Pulmonary artery endothelial cell (primary cell): ENCODE measurements at places on chromosomes 3 and 15. TPM values are rescaled to one million over a fixed set of nuclear protein-coding genes. Genes with fewer than 3 reads are reported as not detected.

The FEZF2 gene
- total RNA-seq = not detected in 2 replicates

The RASGRF1 gene
- not detected in 2 replicates for total RNA-seq

The GOLGA6L4 gene
- total RNA-seq = 0.60 and 0.92 TPM in 2 replicates

The CP gene
- total RNA-seq = 0.13 and 0.99 TPM in 2 replicates

The MESP1 gene
- 0.46 TPM in 2 replicates for total RNA-seq

The CPLX3 gene
- total RNA-seq = not detected in 2 replicates

The EFL1 gene
- total RNA-seq = 30.3 and 32.5 TPM in 2 replicates

The ALPK3 gene
- 13.5 and 21.3 TPM in 2 replicates for total RNA-seq

The RTP1 gene
- not detected in 2 replicates for total RNA-seq

The SAMD7 gene
- total RNA-seq = not detected in 2 replicates

The ATR gene
- 27.4 and 39.9 TPM in 2 replicates for total RNA-seq

The SV2B gene
- total RNA-seq = not detected in 2 replicates

The CYP1A1 gene
- 1.2 and 1.3 TPM in 2 replicates for total RNA-seq

GRCh38 chr15:61654918-61655317 lies 405.3 kb downstream of the VPS13C start:
- DNase-seq = no peak

GRCh38 chr3:54954022-54954421 lies 26.2 kb upstream of the LRTM1 start:
- DNase-seq = no peak

DNA sequence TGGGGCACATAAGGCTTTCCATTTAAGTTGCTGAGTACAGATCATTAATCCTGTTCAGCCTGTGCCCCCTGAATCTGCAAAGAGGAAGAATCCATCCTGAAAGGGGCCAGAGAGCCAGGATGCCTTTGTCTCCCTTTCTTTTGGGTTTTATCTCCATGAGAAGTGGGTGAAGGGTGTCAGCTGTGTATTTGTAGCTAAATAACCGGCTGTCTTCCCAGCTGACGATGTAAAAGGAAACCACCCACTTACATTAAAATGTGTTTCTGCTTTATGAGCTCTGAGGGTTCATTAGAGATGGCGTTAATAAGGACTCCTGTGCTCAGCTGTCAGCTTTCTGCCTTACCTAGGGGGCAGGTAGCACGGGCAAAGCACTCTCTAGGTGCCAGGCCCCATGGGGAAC lies 83.4 kb downstream of the SLCO3A1 start:
- no peak for DNase-seq

DNA sequence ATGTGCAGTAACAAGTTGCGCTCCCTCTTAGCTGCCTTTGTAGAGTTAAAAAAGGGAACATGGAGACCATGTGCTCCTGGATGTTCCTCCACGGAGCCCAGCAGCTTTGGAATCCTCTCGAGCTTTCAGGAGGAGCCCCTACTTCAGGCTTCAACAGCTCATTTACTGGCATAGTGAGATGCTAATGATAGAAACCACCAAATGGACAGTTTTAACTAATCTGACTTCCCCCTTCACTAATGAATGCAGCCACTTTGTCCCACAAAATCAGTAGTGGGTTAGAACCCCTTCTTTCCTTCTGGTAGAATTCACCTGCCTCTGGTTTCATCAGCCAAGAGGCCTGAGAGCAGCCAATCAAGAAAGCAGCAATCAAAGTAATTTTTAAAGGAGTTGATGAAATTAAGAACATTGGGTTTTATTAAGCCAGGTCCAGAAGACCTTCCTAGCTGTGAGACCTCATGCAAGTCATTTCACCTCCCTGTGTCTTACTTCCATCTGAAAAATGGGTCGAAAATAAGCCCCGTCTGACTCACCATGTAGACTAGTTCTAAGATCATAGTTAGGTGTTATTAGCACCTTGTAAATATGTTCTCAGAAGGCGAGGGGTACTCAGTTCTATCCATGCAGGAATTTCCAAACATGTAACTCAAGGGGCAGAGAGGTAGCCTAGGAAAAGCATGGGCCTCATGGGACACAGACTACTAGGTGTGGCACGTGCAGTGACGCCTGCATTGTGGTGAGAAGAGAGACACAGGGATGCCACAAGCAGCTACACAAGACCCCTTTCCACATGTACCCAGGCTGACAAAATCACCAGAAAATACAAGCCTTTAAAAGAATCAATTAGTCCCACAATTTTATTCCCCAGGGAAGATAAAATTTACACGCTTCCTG lies 179.7 kb upstream of the LPP start:
- DNase-seq = no peak

DNA sequence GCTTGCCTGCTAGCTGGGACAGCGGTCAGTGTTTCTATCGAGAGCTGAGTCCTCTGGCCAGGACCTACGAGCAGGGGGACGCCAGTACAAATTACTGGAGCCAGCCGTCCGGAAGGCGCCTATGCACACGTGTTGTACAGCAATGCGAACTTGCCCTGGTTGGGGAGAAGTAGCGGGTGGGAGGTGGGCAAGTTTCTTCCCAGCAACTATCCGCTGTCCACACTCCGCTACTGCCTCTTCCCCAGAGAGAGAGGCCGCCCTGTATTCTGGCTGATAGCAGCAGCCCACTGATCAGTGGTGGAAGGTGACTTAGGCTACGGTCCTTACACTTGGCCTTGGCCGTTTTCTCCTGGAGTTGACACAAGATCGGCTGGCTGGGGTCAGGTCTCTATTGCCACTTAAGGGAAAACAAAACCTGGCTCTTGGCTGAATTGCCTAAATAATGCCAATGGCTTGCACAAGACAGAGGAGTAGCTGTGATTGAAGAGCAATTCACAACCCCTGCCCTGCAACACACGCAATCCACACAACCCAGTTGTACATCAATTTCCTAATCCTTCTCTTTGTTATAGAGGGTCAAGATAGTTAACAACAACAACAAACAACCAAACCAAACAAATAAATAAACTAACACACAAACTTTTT lies 12.8 kb upstream of the SHC4 start:
- no peak for DNase-seq

DNA sequence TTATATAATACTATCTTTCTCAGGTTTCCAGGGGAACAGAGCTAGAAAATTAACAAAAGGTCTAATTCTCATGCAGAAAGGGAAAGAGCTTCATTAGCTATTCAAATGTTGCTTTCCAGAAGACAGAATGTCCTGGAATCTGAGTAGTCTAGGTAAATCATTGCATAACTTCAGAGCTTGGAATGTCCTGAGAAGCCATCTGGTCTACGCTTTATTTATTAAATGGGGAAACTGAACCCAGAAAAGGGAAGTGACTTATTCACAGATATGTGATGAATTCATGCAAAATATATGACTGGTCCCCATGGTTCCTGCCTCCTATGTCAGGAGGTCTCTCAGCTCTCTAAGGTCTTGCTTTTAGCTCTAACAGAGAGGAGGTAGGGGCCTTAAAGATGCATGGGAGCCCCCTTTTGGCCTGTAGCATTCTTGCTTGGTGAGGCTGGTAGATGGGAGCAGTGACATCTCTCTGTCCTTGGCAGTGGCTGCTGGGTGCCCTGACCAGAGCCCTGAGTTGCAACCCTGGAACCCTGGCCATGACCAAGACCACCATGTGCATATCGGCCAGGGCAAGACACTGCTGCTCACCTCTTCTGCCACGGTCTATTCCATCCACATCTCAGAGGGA lies 99.2 kb downstream of the CEMIP start:
- no peak for DNase-seq

DNA sequence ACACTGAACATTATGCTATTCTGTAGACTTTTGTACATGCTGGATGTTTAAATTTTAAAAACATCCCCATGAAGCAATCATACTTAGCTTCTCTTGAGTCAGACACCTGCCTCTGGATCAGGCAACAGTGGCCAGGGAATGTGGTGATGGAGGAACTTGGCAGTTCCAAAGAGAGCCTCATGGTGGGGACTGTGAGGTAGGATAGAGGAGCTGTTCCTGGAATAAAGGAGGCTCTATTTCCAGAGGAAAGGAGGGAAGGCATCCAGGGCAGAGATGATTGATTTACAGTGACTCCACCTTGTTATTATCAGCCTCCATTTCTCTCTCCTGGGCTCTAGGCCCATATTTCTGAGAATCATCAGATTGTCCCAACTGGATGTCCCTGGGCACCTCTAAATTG lies 35.0 kb upstream of the ABHD17C start:
- DNase-seq = no peak

DNA sequence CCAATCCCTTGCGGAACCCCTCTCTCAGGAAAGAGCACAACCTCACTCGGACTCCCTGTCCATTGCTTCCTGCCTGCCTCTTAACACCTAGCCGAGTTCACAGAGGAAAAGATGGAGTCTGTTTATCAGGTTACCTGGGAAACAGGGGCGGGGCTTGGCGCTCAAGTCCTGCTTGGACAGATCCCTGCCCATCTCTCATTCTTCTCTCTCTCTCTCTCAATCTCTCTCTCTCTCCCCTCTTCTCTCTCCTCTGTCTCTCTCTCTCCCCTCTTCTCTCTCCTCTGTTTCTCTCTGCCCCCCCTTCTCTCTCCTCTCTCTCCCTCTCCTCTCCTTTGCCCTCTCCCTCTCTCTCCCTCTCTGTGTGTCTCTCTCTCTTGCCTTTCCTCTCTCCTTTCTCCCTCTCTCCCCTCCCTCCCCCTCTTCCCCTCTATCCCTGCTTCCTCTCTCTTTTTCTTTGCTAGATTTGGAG lies at the start of gene EFHB:
TSS of gene EFHB (minus strand) at position 120 of the 469 bp plus-strand sequence. CDS start 199 bp downstream, outside the sequence.
- DNase-seq = no peak

GRCh38 chr3:17983106-17983505 lies 240.7 kb upstream of the TBC1D5 start:
- no peak for DNase-seq

DNA sequence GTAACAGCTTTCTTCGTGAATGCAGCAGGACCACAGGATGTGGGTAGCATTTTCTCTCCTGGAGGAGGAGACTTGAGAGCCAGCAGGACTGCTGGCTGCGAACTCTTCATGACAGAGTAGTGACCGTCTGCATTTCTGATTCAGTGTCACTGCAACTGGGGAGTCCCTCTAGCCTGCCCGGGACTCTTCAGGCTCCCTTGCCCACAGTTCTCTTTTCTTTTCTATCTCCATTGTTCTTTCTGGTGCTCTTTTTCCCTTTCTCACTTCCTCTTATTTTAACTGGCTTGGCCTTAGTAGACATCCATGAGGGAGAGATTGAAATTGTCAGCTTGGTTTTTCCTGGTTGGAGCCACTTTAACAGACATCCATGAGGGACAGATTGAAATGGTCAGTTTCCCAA lies 49.9 kb upstream of the P2RY1 start:
- no peak for DNase-seq

GRCh38 chr3:126419151-126419703 lies 24.5 kb downstream of the CFAP100 start:
- DNase-seq = no peak

DNA sequence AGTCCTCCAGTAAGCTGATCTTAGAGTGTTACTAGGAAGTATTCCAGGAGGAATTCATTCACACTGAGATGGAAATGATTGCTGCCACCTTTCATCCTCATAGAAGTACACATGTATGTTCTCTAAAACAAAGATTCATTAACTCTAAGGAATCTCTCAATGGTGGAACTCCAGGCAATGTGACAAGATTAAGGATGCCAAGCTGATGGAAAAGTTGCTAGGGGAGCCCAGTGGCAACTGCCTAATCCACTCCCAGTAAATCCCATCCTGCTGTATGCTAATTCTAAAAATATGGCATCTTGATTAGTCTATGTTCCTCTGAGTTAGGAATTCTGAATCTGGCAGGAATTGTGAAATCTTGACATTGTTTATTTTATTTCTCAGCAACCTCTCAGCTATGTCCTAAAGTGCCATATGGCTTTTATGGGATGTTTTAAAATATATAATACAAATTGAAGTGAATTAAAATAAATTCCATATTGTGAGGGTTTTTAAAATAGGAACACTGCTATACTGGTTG lies 210.0 kb upstream of the TRIM42 start:
- DNase-seq = no peak

DNA sequence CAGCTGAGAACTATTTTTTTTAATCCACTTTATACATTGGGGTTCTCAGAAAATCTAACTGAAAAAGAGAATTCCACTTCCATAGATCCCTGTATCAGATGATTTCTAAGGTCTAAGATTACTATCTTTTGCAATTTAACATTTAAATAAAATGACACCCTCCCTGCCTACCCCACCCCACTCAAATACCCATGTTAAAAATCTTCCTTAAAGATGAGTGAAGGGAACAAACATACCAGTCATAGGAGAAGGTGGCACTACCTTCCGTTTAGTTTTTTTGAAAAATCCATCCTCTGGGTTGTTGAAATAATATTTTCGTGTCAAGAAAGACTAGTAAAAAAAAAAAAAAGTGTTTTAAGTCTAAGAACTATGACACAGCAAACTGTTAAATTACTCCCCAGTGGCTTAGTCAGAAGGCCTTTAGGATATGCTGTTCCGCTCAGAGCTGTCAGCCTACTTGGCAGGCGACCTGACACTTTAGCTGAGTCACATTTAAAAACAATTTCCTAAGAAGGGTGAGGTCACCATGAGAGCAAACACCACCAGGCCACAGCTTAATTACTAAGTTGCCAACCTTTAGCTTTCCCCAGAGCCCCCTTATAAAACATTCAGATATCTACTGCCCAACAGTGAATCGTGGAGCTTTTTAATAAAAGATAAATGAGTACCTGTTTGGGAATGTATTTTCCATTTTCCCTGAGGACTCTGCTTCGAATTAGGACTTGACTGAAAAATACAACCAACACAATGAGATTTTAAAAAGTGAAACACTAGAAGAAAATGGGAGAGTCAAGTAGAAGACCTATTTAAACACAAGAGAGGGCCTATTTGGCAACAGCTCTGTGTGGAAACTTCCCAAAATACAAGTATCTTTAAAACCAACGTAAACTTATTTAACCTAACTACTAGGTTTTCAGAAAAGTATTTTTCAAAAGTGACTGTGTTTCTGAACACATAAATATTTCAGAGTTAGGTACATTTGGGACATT lies 9.6 kb downstream of the EMC3 start:
- DNase-seq = peak; percentile 95

DNA sequence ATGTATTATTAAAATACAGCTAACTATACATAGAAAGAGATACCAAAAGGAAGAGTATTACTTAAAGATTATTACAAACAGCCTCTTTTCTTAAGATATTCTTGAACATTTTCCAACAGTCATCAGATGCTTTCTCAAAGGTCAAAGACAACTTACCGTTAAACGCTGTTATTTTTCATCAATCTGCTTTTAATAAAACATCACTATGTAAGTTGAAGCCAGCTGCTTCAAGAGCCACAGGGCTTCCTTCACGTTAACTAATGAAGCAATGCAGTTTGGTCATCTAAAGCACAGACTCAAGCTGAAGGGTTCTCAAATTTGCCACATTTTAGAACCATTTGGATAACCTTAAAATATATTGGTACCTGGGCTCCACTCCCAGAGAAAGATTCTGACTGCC lies 578.8 kb downstream of the ROBO2 start:
- DNase-seq = no peak

- no peak for DNase-seq
Measured at GRCh38 chr3:88987776-88988175, 119.6 kb upstream of the EPHA3 start.

- DNase-seq = no peak
Measured at GRCh38 chr3:151347432-151347831, 18.1 kb upstream of the P2RY13 start.

DNA sequence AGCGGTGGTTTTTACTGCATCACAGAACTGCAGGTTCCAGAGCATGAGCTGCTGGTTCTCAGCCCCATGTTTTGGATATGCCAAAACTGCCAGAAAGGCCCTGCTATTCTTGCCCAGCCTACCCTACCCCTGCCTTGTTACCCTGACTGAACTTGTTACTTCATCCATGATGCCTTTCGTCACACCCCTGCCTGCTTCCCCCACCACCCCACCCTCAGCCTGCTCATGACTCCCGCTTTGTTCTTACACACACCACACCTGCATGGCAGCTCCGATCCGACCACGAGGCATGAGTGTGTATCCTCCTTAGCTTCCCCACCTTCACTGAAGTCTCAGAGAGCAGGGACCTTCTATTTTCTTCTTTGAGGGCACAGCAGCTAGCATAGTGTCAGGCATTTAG lies 5.1 kb upstream of the TM4SF1 start:
- no peak for DNase-seq
